ENCODE measurements at places on chromosomes 7 and 10. TPM values are rescaled to one million over a fixed set of nuclear protein-coding genes. Genes with fewer than 3 reads are reported as not detected.

GRCh38 chr10:24706479-24707118 is 17.1 kb downstream of the ARHGAP21 start:
- peak; percentile 21 for DNase-seq

DNA sequence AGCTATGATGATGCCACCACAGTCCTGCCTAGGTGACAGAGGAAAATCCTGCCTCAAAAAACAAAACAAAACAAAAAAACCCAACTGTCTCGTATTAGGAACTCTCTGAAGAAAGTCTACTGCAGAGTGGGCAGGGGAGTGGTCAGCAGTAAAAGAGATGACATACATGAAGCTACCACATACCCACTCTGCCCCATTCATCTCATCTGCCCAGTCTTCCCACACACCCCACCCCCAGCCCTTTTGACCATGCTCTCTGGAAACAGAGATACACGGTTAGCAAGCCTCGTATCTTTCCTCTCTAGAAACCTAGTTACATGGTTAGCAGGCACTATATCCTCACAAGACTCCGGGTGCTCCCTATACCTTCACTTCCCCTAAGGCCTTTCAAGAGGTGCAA is 8.3 kb downstream of the SLC37A3 start:
- DNase-seq: no peak

SPDYE2B gene
- not detected for total RNA-seq

- no peak for DNase-seq
Measured at GRCh38 chr10:107914450-107915214, 750.1 kb upstream of the SORCS1 start.

ABCB4 gene
- total RNA-seq: not detected

OR2F2 gene
- total RNA-seq: not detected

DNA sequence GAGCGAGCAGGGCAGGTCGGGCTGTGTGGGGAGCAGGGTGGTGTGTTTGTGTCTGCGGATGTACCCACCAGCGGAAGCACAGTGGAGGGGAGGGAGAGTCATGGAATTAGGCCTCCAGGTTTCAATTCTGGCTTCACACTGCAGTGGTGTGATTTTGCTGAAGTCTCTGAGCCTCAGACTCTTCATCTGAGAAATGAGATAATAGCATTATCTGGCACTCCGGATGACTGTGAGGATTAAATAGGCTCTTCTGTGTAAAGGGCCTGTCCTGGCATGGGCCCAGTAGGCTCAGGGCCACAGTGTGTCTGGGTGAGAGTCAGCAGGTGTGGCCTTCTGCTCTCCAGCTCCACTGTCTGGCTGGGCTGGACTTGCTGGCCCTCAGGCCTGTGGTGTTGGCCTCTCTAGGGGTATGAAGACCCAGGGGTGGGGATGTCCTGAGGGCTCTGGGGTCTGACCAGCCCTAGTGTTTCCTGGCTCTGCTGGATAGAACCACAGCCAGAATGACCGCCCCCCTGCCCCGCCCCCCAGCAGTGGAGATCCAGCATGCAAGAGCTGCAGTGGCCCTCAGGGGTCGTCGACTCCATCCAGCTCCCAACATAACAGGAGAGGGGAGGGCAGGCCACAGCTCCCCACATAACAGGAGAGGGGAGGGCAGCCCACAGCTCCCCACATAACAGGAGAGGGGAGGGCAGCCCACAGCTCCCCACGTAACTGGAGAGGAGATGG is 178.6 kb downstream of the RPS24 start:
- no peak for DNase-seq

FBXW4 gene
- total RNA-seq: 35.7 TPM

DNA sequence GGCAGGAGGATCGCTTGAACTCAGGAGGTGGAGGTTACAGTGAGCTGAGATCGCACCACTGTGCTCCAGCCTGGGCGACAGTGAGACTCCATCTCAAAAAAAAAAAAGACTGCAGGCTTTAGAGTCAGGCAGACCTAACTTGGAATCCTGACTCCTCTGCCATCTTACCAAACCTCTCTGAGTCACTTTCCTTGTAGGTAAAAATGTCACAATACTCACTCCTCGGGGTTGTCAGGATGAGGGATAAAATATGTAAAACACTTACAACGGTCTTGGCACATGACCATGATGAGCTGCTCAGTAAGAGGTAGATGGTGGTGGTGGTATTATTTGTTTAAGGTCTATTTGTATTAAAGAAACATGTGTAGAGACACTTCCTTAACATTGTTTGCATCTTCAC is 154.1 kb upstream of the PDE1C start:
- DNase-seq: no peak

HTR5A gene
- total RNA-seq: not detected

DNA sequence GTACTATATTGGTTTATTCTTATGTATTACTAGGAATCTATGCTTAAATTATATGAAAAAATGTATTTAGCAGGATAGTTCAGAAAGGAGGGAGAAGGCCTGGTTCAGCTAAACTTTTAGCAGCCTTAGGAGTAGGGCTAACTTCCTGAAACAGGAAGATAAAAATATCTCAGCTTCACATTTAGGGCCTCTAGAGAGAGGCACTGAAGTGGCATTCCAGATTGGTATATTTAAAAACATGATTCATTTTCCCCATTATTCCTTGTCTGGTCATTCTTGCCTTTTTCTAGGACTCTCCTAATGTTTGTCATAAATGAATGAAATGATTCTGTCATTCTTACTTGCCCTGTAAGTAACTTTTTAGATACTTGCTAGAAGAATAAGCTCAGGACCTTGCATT is 63.0 kb upstream of the CYP26C1 start:
- no peak for DNase-seq

- no peak for DNase-seq
Measured at GRCh38 chr10:123270221-123270620, 116.0 kb downstream of the BUB3 start.

- DNase-seq: no peak
Measured at GRCh38 chr7:140078392-140078791, 15.6 kb upstream of the PARP12 start.

DNA sequence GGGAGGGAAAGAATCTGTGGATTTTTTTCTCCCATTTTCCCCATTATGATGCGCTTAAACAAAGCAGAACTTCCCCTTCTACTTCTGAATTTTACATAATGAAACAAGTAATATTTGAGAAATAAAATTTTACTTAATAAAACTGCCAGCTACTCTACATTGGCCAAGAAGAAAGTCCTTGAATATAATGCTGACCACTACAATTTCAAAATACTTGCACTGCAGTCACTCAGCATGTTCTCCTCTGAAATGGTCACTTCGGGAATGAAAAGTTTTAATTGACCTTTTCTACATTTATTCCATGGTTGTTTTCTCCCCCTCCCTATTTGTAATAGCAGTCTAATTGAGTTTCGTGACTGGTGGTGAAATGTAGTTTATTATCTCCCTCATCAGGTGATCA is 23.9 kb downstream of the GLI3 start:
- no peak for DNase-seq

NEUROG3 gene
- 0.18 TPM for total RNA-seq

DNA sequence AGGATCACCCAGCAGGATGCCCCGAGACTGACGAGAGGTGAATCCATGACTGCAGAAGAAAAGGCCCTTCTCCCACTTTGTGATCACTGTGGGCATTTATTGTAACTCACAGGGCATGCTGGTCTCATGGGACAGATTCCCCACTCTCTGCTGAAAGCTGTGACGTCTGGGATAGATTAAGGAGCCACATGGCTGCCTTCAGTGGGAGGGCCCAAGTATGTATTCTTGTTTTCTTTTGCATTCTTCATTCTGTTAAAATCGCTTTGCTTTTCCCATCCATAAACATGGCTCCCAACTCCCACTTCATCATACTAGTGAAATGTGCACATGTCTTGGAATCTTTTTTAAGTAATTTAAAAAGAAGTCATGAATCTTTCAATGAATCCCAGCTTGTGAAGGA is 67.2 kb downstream of the FAM107B start:
- DNase-seq: no peak

DNA sequence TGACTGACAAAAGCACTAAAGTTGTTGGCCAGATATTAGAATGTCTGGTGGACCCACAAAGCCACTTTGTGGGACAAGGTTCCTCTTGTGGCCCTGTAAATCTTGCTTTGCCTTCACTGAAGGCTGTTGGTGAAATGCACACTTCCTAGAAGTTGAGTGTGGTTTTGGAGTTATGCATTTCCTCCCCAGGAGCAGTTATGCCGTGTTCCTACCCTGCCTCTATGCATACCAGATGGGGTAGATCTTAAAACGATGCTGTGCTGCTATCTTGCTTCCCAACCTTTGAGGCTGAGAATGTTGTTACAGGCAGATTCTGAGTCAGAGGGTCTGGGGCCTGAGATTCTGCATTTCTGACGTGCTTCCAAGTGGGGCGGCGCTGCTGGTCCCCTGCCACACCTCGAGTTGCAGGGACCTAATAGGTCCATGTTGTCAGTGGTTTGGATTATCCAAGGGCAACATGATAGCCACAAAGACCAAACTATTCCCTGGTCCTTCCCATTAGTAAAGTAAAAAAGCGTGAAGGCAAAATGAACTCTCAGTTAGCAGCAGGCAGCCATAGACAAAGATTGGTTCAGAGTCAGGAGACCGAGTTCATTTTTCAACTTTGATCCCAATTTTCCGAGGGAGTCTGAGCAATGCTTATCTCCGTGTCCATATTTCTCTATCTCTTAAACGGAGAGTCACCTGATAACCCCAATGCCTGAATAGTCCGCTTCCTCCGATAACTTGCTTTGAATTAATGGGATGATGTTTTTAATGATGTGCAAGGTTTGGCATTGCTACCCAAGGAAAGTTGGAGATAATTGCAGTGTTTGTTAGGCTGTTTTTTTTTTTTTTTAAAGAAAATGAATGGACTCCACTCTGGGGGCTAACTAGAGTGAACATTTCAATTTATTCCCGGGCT is 55.8 kb downstream of the CDHR3 start:
- no peak for DNase-seq

- DNase-seq: no peak
Measured at GRCh38 chr10:88477343-88478085, 105.6 kb downstream of the RNLS start.

GRCh38 chr10:114876169-114876568 is 54.6 kb downstream of the FHIP2A start:
- no peak for DNase-seq

GRCh38 chr7:130947792-130948580 is 214.0 kb upstream of the KLF14 start:
- DNase-seq: no peak

GRCh38 chr10:36819781-36820180 is 305.6 kb upstream of the ANKRD30A start:
- DNase-seq: no peak

IL15RA gene
- total RNA-seq: 16.7 TPM

DNA sequence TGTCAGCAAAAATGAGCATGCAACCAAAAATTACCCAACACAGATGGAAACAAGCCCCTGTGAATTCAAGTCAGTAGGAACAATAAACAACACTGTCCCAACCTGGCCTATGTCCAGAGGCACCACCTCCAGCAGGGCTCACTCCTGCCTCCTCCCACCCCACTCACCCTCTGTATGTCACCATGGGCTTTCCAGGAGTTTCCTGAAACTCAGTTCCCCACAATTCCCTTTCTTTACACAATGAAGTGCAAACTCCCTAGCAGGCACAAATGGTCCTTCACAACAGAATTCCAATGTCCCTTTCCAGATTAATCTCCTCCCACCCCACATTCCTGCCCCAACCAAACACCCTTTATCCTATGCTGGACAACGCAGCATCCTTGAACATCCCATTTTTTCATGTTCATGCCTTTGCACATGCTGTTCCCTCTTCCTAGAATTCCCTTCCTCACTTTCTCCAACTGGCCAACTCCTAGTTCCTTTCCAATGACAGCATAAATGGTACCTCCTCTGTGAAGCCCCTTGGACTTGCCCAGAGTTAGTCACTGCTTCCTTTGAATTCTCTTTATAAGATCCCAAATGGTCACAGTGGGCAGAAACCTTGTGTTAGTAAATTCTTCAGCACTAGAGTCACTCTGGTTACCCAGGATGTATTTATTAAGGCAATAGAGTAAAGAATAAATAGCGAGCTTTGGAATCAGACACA is 157.5 kb downstream of the SLIT1 start:
- DNase-seq: no peak

- no peak for DNase-seq
Measured at GRCh38 chr7:2820508-2820934, 23.6 kb downstream of the GNA12 start.

DNA sequence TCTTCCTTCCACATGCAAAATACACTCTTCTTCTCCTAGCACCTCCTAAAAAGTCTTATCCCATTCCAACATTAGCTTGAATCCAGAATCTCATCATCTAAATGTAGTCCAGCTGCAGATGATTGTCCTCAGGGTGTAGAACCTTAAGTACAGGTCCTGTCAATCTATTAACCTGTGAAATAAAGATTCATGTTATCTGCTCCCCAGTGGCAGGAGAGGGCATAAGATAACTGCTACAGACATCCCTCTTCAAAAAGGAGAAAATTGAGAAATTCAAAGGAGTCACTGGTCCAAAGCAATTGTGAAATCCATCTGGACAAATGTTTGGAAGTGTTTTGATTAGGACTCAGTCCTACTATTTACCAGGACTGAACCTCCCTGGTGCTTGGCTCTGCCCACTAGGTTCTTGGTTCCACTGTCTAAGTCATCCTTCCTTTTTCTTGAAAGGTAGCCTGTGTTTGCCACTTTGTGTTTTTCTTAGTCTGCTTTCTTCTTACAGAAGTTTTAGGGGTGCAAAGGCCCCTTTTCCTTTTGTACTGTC is 96.2 kb downstream of the ADD3 start:
- no peak for DNase-seq

CALHM1 gene
- not detected for total RNA-seq

- DNase-seq: no peak
Measured at GRCh38 chr7:2445898-2446555, 30.2 kb downstream of the GRIFIN start.

DNA sequence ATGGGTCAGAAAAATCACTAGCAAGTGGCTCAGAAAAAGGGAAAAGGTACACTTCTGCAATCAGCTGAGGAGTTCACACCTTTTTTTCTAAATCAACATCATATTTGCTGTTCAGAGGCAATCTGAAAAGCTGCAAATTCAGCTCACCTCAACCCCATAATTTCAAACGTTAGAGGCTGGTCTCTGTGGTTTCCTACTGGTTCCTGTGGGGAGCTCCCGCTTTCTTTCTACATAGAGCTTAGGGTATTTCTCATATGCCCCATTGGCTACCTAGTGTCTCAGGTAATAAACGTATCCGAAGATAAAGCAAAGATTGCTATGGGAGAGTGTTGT is 5.2 kb upstream of the ZNF22 start:
- no peak for DNase-seq

GRCh38 chr10:43808136-43808535 is 159.5 kb upstream of the ZNF32 start:
- no peak for DNase-seq

- DNase-seq: peak; percentile 71
Measured at GRCh38 chr10:124719213-124719851, 24.8 kb downstream of the FAM53B start.

DNA sequence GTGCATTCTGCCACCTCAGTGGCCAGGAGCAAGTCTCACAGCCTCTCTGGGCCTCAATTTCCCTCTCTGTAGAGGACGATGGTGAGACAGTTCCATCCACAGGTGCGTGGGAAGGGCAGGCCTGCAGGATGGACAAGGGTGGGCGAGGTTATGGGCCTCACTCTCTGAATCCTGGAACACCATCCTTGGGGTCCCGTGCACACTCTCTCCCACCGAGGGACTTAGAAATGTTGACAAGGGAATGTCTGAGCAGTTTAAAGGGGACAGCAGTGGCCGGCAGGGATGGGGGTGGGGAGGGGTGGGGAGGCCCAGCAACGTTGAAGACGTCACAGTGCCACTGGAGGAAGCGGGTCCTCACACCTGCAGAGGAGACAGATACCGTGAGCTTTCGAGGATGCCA is 111.5 kb downstream of the FOXL3 start:
- DNase-seq: peak; percentile 30

NOLC1 gene
- 101 TPM for total RNA-seq
